Cerebellar nuclear complex (tissue), 1 donor: ENCODE measurements at places on chromosomes 7 and 10.

- no peak for DNase-seq
Observed at GRCh38 chr10:66085906-66086305, 839.9 kb upstream of the LRRTM3 start.

DNA sequence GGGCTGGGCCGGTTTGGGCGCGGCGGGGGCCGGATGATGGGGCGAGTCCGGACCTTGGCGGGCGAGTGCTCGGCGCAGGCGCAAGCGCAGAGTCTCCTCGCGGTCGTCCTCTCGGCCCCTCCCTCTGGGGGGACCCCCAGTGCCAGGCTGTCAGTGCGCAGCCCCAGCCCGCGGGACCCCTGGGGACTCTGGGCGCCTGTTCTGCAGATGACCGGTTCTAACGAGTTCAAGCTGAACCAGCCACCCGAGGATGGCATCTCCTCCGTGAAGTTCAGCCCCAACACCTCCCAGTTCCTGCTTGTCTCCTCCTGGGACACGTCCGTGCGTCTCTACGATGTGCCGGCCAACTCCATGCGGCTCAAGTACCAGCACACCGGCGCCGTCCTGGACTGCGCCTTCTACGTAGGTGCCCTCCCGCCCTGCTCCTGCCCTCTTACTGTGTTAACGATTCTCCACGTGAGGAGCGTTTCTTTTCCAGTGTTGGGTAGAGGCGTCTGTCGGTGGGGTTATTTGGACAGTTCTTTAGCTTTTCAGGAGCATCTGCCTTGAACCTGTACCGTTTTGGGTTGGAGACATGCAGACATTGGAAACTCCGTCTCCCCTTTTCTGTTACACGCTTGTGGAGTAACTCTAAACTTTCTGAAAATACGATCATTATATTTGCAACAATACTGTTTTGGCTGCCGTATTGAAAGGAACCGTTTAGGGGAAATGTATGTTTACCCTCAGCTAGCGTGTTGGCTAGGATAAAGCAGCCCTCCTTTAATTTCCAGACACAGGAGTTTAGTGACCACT lies 706 bp downstream of the BUB3 start:
- no peak for DNase-seq

DNA sequence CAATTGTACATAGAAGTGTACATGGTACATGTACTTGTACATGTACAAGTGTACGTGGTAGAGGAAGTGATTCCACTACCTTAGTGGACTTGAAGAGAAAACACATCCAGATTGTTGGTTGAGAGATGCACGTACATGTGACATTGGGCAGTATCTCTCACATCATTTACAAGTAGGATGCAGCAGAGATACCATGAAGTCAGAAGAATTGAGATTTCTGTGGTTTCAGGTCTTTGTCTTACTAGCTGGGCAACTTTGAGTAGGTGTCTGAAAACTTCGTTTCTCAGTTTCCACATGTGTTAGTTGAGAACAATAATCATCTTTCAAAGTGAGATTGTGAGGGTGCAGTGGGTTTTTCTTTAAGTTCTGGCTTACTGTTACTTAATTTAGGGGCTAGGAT lies 21.5 kb downstream of the CLDN12 start:
- DNase-seq, result no peak

GRCh38 chr7:16754856-16755317 lies 1.3 kb downstream of the TSPAN13 start:
- peak; percentile 32 for DNase-seq

GRCh38 chr7:128021366-128021765 lies 9.9 kb downstream of the LRRC4 start:
- no peak for DNase-seq

DNA sequence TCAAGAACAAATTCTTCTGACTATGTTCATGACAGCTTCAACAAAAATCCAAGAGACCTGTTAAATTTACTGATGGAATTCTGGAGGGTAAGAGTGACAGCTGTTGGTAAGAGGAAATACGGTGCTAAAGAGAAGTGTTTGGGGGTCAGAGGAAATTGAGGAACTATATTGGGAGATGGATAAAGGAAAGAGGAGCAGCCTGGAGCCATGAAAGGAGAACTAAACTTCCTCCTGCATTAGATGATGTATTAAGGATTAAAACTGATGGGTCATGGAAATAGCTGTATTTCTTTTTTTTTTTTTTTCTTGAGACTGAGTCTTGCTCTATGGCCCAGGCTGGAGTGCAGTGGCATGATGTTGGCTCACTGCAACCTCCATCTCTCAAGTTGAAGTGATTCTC lies 95.3 kb downstream of the HERPUD2 start:
- DNase-seq, result no peak
